Stimulated activated CD8-positive, alpha-beta memory T cell treated with anti-CD3 and anti-CD28 coated beads, Interleukin-4, amount 100 ng/mL, for 4 hours (primary cell): ENCODE measurements at places on chromosomes 6 and 20.

GRCh38 chr20:4791121-4791520, 69.4 kb downstream of the PRND start:
- no peak for DNase-seq

- no peak for DNase-seq
These were observed 124.1 kb upstream of the DST start for GRCh38 chr6:56766806-56767178.

DNA sequence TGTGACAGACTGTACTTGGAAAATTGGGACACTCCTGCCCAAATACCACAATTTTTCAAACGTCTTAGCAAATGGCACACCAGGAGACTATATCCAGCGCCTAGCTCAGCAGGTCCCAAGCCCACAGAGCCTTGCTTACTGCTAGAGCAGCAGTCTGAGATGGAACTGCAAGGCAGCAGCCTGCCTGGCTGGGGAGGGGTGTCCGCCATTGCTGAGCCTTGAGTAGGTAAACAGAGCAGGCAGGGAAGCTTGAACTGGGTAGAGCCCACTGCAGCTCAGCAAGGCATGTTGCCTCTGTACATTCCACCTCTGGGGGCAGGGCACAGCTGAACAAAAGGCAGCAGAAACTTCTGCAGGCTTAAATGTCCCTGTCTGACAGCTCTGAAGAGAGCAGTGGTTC, 1003.3 kb upstream of the MAP3K7 start:
- no peak for DNase-seq

DNA sequence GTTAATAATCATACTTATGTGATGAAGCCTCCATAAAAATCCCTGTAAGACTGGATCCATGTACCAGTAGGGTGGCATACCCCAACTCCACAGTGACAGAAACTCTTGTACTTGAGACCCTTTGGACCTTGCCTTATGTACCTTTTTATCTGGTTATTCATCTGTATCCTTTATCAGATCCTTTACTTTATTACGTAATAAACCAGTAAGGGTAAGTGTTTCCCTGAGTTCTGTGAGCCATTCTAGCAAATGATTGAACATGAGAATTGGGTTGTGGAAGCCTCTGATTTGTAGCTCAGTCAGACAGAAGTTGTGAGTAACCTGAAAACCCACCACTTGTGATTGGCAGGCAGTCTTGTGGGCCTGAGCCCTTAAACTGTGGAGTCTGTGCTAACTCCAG, 229.7 kb downstream of the FOXA2 start:
- DNase-seq: no peak

- no peak for DNase-seq
These were observed 8.1 kb upstream of the HSPA12B start for GRCh38 chr20:3724356-3724755.

- DNase-seq: no peak
These were observed 14.6 kb upstream of the ARMC12 start for GRCh38 chr6:35722121-35722761.

- DNase-seq: no peak
These were observed 84.8 kb downstream of the ELOVL5 start for GRCh38 chr6:53263917-53264316.

DNA sequence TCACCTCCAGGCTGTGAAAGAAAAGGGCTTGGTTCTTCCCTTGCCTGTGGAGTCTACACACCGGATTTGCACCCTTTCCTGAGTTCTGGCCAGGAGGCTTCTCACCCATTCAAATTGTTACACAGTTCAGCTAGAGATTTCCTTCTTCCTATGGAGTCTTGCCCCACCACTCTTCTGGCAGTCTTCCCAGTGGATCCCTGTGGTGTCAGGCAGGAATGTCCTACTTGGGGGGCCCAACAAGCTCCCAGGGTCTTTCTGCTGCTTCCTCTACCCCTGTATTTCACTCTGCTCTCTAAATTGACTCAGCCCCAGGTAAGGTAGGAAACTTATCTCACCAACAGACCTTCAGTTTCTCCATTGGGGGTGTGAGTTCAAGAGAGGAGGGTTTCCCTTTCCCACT, 14.0 kb upstream of the CST9L start:
- DNase-seq: no peak

GRCh38 chr20:19562426-19562825, 195.6 kb upstream of the RIN2 start:
- DNase-seq: no peak

GRCh38 chr20:61791995-61792394, 273.7 kb downstream of the TAF4 start:
- no peak for DNase-seq

DNA sequence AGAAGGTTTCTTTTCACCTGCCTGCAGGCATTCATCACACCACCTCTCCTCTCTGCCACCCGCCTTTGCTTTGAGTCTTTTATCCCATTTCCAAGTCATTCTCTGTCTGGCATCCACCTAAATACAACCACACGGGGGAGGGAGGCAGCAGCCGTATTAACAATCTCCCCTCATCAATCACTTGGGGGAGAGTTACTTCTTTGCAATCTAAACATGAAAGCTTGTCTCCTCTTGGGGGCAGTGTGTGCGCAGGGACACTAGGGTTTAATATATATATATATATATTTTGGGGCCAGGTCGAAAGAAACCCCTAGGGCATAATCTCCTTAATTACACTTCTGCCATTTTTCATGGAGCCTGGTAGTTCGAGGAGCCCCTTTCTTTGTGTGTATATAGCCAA, 214.5 kb downstream of the TSHZ2 start:
- no peak for DNase-seq

GRCh38 chr6:130517444-130517931, 151.7 kb downstream of the TMEM200A start:
- no peak for DNase-seq

DNA sequence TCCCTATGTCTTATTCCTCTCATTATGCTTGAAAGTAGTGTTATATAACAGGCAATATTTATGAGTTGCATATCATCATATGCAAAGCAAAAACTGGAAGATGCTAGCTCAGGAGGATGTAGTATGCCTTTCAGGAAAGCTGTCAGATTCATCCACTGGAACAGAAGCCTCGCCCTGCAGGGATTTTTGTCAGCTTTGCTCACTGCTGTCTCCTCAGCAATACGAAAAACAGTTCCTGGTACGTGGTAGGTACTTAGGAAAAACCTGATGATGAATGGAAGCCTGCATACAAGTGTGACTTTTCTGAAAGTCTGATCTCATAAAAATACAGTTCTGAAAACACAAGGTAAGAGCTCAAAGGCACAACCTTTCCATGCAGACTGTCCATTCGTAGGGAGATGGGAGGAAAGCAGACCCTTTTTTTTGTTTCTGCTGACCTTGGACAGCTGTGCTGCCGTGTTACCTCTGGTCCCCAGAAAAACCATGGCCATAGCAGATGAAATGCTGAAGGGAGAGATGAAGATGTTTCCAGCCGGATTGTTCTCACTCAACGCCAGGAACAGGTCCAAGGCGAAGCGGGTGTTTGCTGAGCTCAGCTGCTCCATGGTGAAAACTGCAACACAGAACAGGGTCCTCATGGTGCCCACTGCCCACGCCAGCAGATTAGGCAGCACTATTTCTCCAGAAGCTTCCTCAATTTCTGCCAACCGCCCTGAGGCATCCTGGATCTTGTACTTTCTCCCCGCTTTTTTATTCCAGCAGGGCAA, 1.5 kb downstream of the SERPINB1 start:
- no peak for DNase-seq

DNA sequence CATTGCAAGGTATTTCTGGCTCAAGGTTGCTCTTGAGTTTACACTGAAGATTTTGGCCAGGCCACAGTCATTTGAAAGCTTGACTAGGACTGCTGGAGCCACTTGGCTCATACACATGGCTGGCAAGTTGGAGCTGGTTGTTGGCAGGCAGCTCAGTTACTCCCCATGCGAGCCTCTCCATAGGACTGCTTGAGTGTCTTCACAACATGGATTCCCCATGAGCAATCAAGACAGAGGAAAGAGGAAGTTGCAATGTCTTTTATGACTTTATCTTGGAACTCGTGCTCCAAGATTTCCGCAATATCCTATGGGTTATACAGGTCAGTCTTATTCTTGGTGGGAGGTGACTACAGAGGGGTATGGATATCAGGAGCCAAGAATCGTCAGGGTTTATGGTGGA, 1.4 kb upstream of the MANBAL start:
- DNase-seq: no peak

DNA sequence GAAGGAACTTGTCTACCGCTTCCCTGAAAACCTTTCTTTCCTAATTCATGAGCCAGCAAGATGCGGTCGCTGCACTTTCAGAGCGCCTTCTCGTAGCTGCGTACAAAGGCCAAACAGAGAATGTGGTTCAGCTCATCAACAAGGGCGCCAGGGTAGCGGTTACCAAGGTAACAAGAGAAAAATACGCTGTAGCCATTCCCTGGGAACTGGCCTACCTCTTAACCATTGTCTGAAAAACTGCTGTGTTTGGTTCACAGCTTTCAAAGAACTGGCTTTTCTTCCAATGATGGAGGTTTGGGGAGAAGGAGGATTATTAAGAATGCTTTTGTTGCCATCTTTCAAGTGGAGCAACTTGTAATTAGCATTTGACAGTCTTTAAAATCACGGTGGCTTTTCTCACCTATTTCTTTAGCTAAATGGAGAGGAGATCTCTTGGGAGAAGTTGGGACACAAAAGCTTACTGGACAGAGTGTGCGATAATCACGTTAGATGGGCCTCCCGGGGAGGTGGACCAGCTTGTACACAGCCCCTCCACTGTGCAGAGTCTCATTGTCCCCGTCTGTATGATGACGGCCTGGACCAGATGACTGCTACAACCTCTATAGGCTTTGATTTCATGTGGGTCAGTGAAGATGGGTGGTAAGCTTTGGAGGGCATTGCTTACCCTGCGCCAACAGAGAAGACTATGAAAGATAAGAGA, 71.5 kb downstream of the LYRM2 start:
- DNase-seq: no peak

DNA sequence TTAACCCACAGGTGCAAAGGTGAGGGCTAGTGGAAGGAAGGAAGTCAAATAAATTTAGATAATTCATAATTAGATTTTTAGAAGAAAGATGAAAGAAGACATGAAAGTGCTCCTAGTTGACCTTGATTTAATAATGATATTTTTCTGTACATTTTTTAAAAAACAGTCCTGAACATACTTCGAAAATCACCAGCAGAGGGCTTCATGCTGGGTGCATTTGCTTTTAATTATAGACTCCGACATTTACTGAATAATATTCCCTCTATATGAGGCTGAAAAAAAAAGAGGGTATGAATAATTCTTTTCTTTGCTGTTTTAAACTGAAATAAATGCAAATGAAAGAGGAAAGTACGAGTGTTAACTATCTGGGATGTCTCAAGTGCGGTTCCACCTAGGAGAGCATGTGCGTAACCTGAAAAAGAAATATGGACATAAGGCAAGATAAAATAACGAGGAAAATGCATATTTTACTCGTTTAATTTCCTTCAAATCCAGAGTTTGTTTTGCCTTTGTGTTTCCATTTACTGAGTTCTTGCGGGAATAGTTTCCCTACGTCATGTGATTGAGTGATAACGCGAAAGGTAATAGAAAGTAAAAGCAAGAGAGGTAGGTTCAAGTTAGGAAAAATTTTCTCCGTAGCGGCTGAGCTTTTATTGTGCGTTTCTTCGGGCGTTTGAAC, 3.1 kb upstream of the TFAP2B start:
- no peak for DNase-seq

GRCh38 chr6:10582774-10583508, 61.8 kb downstream of the GCNT2 start:
- no peak for DNase-seq

GRCh38 chr20:61435184-61435822, 183.2 kb downstream of the CDH4 start:
- no peak for DNase-seq

GRCh38 chr20:56995635-56996075, 270.8 kb downstream of the BMP7 start:
- no peak for DNase-seq

DNA sequence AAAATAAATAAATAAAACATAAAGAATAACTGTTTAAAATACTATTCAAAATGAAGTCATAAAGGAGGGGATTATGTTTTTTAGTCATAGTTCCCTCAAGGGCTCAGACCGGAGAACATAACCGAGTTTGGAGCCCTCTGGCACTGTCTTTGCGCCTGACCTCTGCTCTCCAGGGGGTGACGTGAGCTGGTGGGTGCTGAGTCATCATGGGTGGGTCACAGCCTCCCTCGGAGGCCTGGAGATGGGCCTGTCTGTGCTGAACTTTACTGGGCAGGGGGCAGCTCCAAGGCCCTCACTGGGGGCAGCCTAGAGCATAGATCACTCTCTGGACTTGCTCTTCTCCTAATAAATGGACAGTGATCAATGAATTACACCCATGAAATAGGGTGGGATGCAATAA, 3.1 kb upstream of the MAVS start:
- no peak for DNase-seq

DNA sequence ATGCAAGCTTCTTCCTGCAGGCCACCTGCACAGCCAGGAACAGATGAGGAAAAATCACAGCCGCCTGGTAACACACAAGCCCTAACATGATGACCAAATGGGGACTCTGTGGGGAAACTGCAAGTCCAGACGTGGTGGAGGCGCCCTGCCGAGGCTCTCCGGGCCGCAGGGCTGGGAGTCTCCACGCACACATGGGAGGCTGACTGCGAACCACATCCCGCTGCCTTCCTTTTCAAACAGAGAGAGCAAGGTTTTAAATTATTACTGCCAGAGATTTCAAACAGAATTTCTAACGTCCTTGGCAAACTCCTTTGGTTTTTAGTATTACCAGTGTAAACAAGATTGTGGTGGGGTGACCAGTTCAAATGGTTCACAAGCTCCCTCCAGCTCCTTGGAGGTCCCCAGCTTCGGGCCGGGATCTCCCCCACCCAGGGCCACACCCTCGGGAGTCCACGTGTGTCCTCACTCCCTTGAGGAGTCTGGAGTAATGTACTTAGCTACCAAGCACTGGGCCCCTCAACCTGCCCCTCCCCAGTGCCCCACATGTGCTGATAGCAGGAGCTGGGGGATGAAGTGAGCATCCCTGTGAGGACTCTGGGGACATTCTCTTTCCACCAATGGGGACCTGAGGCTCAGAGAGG, 252.7 kb downstream of the TAF4 start:
- no peak for DNase-seq

GRCh38 chr20:4227085-4227821, 211.9 kb upstream of the RNF24 start:
- no peak for DNase-seq

GRCh38 chr6:135434095-135434494, 63.4 kb downstream of the AHI1 start:
- DNase-seq: no peak
